Activated CD4-positive, CD25-positive, alpha-beta regulatory T cell treated with anti-CD3 and anti-CD28 coated beads, Interleukin-2, amount 50 U/mL, for 24 hours (primary cell): ENCODE measurements at places on chromosomes 6 and 20.

DNA sequence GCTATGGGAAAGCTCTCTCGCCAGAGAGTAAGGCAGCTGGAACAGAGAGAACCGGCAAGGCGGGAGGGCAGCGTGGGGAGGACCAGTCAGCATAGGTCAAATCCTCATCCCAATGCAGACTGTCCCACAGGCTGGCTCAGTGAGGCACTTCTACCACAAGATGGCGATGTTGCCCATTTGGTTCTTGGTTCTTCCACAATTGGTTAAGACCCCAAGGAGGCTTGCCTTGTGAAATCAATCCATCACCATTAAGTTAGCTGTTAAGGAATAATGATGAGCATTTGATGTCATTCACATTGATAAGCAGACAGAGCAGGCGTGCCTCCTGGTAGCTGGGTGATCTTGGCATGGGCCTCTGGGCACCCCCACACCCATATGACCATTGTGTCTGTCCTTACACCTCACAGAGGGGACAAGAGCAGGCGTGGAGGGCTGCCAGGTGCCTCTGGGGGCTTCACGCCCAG is 2.4 kb downstream of the CSTL1 start:
- peak; percentile 68 for ATAC-seq

GRCh38 chr20:50513169-50514034 is 3.2 kb downstream of the PTPN1 start:
- ATAC-seq: no peak

DNA sequence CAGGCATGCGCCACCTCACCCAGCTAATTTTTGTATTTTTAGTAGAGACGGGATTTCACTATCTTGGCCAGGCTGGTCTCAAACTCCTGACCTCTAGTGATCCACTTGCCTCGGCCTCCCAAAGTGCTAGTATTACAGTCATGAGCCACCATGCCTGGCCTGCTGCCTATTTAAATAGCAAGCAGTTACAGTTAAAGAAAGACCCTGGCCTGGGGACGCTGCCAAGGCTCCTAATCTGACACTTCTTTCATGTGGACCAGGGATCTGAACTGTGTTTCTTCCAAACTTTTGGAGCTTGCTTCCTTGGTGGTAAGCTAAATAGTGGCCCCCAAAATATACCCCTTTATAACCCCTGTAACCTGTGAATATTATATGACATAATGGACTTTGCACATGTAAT is 15.3 kb downstream of the PPARD start:
- ATAC-seq: no peak

- ATAC-seq: no peak
Measured at GRCh38 chr6:138953451-138953850, 34.6 kb downstream of the REPS1 start.

GRCh38 chr6:63963769-63964315 is 328.2 kb downstream of the PHF3 start:
- ATAC-seq: no peak

GRCh38 chr6:168124921-168125320 is 45.9 kb upstream of the FRMD1 start:
- no peak for ATAC-seq

DNA sequence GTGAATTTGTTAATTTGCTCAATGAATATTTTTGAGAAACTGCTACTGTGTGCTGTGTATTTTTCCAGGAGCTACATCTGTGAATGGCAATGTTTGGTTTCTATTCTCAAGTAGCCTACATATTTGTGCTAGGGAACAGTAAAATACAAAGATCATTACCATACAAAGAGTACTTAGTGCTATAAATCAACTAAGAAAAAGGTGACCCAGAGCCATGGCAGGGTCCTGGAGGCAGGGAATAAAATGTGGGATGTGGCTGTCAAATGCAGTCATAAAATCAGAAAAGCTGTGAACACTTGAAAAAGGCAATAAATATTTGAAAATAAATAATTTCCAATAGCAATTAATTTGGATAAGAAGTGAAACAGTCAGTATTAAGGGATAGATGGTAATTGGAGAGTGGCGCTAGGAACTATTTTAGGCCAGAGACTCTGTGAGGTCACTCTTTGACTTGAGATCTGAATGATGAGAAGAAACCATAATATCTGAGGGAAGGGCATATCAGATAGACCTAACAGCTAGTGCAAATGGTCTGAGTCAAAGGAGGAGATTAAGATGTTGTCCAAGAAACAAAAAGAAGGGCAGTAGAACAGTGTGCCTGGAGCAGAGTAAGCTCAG is 98.8 kb downstream of the MANEA start:
- ATAC-seq: no peak

DNA sequence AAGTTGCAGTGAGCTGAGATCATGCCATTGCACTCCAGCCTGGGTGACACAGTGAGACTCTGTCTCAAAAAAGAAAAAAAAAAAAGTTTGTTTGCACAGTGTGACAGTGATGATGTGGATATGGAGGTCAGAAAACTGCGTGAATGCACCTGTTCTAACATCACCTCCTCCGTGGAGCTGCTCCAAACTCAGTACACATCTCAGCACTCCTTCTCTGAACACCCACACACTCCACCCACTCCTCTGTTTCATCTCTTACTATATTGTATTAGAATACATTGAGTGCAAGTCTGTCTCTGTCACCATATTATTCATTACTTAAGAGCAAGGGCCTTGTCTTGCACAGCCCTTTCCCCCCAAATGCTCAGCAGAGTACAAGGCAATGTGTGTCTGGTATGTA is 51.5 kb upstream of the ENPP4 start:
- ATAC-seq: no peak

DNA sequence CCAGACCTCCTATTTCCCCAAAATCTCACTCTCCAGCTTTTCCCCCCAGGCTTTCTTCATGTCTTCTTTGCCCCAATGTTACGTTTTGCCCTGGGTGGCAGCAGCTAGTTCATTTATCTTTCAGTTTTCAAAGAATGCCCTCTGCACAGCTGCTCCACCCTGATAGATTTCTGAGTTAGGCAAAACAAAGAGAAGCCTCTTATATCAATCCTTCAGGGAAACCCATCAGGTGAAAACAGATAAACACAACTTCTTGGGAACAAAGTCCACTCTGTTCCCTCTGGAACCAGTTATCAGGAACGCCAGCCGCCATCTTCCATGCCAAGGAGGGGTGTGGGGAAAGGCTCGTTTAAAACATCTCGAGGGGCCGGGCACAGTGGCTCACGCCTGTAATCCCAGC is 34.0 kb downstream of the ZBTB9 start:
- ATAC-seq: no peak

DNA sequence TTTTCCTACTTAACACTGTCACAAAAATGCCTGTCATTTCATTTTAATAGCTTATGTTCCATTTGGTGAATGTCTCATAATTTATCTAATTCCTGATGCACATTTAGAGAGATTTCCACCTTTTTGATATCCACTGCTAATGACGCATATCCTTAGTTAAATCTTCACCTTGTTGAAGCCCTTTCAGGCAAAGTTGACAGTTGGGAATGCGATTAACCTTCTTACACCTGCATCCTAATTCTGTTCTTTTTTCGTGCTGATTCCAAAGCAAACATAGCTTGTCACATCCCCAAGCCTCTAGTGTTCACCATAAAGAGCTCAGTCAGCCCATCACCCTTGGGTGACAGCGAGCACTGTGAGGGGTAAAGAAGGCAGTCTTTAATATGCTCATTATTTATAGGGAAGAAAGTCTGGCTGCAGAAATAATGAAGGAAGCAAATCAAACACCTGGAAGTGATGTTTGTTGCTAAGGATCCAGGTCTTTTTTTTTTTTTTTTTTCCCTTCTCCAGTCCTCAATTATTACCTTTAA is 205.6 kb downstream of the DTNBP1 start:
- ATAC-seq: no peak

- ATAC-seq: peak; percentile 78
Measured at GRCh38 chr20:17895641-17896171, 72.9 kb downstream of the SNX5 start.

DNA sequence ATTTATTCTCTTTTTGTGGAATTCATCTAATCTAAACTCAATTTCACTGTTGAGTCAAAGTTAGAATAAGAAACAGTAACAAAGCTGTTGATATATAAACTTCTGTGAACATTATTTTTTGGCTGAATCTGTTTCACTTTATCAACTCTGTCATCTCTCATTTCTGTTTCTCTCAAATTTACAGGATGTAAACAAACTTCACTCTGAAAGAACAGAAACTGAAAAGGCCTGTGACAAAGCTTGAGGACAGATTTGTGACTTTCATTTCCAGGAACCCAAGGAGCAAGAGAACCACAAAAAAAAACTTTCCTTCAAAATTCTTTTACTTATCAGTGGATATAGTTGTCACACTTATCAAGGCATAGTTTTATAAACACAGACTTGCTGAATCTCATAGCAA is 447.9 kb upstream of the OPRM1 start:
- ATAC-seq: no peak

DNA sequence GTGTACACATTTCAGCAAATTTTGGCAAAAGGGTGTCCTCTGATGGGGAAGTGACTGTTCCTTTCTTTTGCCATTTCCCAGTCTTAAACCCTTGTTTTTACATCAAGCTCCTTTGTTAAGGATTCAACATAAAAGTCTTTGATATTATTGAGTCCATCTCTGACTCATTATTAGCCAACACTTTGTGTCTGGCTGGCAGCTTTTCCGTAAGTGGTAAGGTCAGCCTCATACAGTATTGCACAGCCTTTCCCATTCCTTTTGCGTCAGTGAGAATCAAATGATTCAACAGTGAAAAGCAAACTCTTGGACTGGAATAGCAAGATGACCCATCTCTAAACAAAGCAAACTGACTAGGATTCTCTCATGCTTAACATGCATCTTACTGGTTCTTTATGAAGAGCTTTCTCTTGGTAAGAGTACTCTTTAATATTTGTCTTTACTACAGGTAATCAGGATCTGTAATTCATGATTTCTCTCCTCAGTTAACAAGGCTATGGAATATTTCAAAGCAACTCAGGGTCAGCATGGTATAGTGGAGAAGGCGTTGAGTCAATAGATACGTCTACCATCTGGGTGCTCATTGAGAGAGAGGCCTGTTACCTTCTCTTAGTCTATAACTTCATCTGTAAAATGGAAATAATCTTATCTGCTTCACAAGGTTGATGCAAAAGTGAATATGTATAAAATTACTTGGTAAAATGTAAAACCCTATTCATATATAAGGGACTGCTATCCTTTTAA is 183.6 kb downstream of the PRL start:
- no peak for ATAC-seq

GRCh38 chr20:23225407-23226060 is 125.1 kb upstream of the NXT1 start:
- ATAC-seq: no peak

- peak; percentile 58 for ATAC-seq
Measured at GRCh38 chr6:2885967-2886735, 17.0 kb downstream of the SERPINB9 start.

GRCh38 chr6:30960907-30961673 is 20.3 kb downstream of the MUCL3 start:
- no peak for ATAC-seq

GRCh38 chr20:46545077-46545826 is 5.2 kb downstream of the OCSTAMP start:
- ATAC-seq: peak; percentile 72

DNA sequence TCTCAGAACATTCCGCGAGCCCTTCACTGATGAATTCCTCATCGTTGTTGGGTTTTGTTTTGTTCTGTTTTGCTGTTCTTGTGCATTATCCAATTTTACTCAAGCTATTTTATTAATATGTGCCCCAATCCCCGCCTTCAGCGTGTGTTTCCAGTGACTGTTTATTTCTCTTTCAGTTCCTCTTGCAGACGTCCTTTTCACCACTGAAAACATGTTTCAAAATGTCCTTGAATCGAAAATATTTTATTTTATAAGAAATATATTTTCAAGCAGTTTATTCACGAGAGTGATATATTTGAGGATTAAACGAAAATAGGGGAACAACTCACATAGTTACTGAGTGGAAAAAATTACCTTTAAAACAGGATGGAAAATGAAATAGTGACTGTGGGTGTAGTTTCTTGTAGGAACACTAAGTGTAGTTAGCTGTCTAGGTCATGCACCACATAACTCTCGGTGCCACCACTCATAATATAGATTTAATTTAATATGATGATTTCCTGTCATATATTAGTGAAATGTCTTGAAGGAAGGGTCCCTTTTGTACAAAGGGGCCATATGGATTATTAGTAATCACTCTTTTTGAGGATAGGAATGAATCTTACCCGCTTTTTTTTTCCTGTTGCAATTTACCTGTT is 45.3 kb upstream of the HDDC2 start:
- no peak for ATAC-seq

- ATAC-seq: peak; percentile 5
Measured at GRCh38 chr6:46129291-46129628, 529 bp upstream of the ENPP4 start.

GRCh38 chr6:45518013-45518720 is 140.4 kb upstream of the SUPT3H start:
- ATAC-seq: no peak

- no peak for ATAC-seq
Measured at GRCh38 chr6:86856937-86857563, 80.3 kb upstream of the HTR1E start.

- ATAC-seq: no peak
Measured at GRCh38 chr6:107660839-107661238, 163.3 kb downstream of the SCML4 start.

DNA sequence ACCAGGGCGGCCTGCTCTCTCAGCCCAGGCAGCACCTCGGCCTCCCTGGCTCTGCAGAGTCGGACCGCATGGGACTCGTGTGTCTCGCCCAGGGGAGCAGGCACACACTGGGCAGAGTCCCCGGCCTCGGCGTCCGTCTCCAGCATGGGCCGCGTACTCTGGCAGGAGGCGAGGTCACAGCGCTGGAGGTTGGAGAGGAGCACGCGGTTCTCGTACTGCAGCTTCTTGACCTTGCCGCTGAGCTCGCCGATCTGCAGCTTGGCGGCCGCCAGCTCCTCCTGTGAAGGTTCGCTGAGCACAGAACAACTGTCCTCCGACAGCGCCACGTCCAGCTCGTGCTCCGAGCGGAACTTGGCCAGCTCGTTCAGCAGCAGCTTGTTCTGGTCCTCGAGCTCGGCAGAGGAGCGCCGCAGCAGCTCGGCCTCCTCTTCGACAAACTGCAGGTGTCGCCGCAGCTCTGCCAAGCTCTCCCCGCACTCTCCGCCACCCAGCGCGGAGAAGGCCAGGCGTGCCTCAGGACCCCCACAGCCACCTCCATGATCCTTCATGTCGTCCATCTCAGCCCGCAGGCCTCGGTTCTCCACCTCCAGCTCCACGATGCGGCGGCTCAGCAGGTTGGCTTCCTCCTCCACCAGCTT is 42.0 kb upstream of the DSN1 start:
- no peak for ATAC-seq
